ENCODE measurements at places on chromosomes 6 and 20. TPM values are rescaled to one million over a fixed set of nuclear protein-coding genes. Genes with fewer than 3 reads are reported as not detected.

- DNase-seq: no peak
These were observed 454.9 kb downstream of the PTPRT start for GRCh38 chr20:42734660-42735368.

DNA sequence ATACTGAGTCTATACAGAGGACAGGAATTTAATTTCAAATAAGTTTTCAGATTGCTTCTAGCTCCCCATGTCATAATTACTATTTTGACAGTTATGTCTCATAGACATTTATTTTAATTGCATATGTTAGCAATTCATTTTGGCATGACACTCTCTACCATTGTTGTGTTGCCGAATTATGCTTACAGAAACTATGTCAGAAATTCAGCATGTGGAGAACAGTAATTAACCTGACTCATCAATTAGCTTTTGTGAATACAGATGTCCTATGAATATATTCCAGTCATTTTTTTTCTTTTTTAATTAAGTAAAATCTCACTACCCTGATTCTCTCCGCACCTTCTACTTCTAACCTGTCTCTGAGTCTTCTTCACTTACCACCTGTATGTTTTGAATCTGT is 105.1 kb downstream of the NKAIN2 start:
- no peak for DNase-seq

Gene SRMS
- total RNA-seq: not detected

Gene DDX27
- total RNA-seq: 33.2 TPM

Gene CDSN
- total RNA-seq: not detected

Gene MYT1
- not detected for total RNA-seq

Gene LKAAEAR1
- total RNA-seq: not detected

Gene C20orf144
- total RNA-seq: under 0.01 TPM

Measured in IMR-90 (cell line).